Choroid plexus epithelial cell (primary cell): ENCODE measurements at places on chromosomes 2 and 18.

- DNase-seq: no peak
These were observed 17.5 kb downstream of the GPR35 start for GRCh38 chr2:240642806-240643092.

GRCh38 chr2:234577191-234577590, 80.3 kb upstream of the ARL4C start:
- DNase-seq: no peak

GRCh38 chr2:73611193-73611592, 31.0 kb downstream of the NAT8 start:
- no peak for DNase-seq

GRCh38 chr2:9150568-9150900, 56.1 kb upstream of the ASAP2 start:
- DNase-seq: no peak

GRCh38 chr2:167212014-167212648, 323.9 kb downstream of the XIRP2 start:
- DNase-seq: peak; percentile 78

- DNase-seq: peak; percentile 78
These were observed 18.0 kb upstream of the FAP start for GRCh38 chr2:162261032-162261945.

GRCh38 chr2:235689427-235689853, 195.6 kb downstream of the AGAP1 start:
- DNase-seq: no peak

- DNase-seq: peak; percentile 50
These were observed 55.5 kb downstream of the MARCHF4 start for GRCh38 chr2:216316743-216317142.

- DNase-seq: no peak
These were observed 163.6 kb upstream of the COL3A1 start for GRCh38 chr2:188810586-188810985.

GRCh38 chr2:33521791-33522281, 45.4 kb downstream of the RASGRP3 start:
- peak; percentile 51 for DNase-seq

GRCh38 chr2:202376460-202377206, 506 bp downstream of the BMPR2 start:
- DNase-seq: peak; percentile 52

- no peak for DNase-seq
These were observed 94.3 kb downstream of the CLIP4 start for GRCh38 chr2:29209551-29209950.
